SK-N-SH (cell line): ENCODE measurements at places on chromosomes 2 and 18. TPM values are rescaled to one million over a fixed set of nuclear protein-coding genes. Genes with fewer than 3 reads are reported as not detected.

DNA sequence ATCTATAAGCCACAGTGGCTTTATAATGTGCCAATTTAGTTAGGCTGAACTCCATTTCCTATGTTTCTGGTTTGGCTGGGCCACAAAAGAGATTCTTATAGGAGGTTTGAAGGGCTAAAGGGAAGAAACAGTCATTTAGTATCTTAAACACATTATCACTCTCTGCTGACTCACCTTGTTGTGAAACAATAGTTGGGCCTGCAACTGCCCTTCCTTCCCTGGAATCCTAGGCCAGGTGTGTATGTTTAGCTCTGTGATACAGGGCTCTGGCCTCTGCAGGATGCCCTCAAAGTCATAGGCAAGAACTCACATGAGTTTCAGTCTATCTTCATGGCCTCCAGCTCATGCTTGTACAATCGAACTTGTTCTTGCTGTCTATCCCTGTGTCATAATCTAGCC lies 400.0 kb upstream of the CELF4 start:
- DNase-seq: no peak

- DNase-seq: peak; percentile 50
Measured at GRCh38 chr18:8367217-8367988, 241.8 kb upstream of the RAB12 start.

- DNase-seq: no peak
Measured at GRCh38 chr2:190405070-190405469, 3.1 kb upstream of the MFSD6 start.

DNA sequence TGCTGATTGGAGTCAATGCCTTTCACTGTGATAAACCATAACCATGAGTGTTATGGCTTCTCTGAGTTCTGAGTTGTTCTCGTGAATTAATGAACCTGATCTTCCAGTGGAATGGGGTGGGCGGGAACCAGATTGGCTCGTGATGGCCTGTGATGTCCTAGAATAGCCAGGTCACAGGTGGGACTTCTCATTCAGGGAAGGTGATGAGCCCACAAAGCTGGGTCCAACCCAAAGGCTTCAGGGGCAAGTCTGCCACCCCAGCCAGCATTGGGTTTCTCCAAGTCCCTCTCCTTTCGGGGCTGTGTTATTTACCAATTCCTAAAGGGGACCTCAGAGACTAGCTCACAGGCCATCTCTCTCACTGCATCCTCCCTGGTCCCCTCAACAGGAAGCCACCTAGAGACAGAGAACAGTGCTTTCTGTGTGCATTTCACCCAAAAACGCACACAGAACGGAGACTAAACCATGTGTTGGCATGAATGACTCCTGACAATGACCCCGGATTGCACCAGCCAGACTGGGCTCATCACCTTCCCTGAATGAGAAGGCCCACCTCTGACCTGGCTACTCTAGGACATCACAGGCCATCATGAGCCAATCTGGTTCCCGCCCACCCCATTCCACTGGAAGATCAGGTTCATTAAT lies 85.5 kb downstream of the MALT1 start:
- no peak for DNase-seq

DNA sequence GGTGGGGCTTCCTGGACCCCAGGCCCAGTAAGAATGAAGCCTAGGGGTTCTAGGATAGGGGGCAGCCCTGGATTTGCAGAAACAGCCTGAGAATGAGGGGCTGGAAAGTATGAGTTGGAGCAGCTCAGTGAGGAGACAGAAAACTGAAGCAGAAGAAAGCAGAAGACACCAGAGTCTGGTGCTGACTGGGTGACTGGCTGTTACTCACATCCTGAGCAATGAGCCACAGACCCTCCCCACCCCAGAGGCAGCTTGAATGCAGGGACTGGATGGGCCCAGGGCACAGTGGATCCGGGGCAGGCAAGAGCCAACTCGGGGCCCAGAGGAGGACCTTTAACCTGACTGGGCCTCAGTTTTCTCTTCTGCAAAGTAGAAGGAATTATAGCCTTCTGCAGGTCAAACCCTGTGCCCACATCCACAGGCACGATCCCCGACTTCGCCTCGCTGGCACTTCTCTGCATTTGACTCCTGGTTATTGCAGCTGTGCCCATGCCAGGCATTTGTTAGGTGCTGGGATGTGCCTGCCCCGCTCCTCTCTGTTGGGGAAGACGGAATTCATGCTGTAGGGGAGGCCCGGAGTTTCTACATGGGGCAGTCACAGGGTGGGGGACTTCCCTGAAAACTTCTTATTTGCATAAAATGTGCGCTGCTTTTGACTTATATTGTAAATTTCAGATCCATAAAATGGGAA lies 8.5 kb downstream of the STEAP3 start:
- no peak for DNase-seq

The PLCL1 gene
- 7.7 and 10.3 TPM in 2 replicates for polyA plus RNA-seq
